ENCODE measurements at places on chromosomes 7 and 10.

DNA sequence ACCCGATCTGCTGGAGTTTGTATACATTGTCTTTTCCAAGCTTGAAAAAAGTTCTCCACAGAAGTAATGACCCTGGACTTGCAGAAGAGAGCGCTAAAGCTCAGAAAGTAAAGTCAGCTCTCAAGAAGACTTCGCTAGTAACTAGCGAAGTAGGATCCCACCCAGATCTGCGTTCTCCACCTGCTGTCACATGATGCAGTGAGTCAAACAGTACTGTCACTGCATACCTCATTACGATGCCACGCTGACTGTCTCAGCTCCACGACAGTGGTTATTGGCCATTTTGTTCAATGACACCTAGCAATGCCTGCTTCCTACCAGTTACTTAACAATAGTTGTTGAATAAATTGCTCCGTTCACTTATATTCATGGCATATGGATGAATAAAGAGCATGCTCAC lies 29.7 kb upstream of the SEC61G start:
- peak; percentile 78 for DNase-seq

GRCh38 chr7:12768948-12769347 lies 81.5 kb downstream of the ARL4A start:
- DNase-seq: no peak

DNA sequence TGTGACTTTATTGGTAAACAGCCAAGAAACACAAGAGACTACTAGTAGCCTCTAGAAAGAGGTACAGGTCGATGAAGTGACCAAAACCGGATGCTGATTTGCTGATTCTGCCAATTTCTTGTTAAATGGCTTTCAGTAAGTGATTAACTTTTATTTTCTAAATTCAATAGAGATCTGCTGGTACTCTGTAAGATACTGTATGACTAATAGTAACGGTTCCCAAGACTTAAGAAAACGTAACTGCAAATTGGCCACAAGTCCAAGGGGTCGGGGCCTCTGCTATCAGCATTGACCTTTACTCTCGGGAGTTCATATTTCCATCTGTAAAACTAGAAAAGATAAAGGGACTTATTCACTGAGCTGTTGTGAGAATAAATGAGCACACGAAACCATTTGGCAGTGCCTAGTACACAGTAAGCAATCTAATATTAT lies 1.4 kb downstream of the FAM3C start:
- no peak for DNase-seq

GRCh38 chr10:97067716-97068391 lies 117.9 kb downstream of the SLIT1 start:
- no peak for DNase-seq

DNA sequence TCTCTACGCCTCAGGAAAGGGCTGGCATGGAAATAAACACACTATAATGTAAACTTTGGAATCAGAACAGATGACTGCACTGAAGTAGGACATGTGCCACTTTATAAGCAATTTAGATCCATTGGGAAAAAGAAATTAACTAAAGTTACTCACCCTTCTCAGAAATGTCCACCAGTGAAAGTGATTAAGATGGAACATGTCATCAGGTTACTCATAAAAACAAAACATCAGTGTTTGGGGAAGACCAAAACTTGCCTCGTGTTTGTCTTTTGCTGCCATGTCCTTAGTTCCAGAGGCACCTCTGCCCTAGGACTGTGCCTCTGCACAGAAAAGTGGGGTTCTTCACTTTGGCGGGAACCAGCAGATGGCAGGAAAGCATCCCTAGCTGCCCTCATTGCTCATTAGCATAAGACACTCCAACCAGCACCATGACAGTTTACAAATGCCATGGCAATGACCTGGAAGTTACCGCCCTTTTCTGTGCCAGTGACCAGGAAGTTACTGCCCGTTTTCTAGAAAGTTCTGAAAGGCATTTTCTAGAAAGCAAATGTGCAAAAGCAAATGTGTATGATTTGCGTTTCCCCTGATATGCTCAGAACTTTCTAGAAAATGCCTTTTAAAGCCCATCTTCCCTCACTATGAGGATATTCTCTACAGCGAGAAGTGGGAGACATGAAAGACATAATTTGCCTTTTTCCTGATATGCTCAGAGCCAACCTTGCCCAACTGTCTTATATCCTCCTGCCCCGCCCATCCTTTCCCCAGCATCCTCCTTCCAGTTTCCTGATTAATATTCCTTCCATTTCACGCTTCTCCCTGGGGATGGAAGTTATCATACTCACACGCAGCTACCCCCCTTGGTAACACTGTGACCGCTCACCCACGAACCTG lies 258.2 kb downstream of the USP6NL start:
- no peak for DNase-seq

DNA sequence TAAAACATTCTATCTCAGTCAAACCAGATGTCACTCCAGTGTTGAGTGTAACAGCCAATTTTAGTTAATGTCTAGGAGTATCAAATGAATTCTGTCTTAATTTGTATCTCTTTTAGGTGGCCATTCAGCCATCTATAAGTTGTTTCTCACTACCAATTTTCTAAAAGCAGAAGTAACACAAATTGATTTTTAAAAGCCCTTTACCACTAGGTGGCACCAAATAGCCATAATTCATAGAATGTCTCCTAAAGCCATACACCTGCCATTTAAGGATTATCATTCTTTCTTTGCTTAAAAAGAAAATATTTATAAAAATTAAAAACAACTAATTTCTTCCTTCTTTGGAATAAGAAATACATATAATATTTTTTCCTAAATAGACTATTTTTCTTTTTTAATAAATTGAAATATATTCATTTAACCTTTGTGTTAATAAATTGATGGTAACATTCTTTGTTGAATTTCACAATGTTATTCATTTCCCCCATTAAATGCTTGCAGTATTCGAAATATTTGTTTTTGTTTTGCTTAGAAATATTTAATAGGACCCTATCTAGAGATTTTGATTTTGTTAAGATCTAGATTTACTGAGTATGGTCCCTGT lies 107.8 kb upstream of the PPP1R3A start:
- peak; percentile 22 for DNase-seq

DNA sequence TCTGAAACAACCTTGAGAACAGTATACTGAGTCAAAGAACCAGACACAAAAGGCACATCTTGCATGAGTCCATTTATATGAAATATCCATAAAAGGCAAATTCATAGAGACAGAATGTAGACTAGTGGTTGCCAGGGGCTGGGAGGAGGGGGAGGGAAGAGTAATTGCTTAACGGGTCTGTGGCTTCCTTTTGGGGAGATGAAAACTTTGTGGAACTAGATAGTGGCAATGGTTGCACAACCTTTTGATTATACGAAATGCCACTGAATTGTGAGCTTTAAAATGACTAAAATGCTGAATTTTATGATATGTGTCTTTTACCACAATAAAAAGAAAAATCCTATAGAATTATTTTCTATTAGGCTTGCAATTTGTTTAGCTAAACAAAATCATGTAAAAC lies 16.8 kb downstream of the ADRB1 start:
- DNase-seq: no peak

- no peak for DNase-seq
These were observed 48.5 kb upstream of the PHYHIPL start for GRCh38 chr10:59127991-59128390.

DNA sequence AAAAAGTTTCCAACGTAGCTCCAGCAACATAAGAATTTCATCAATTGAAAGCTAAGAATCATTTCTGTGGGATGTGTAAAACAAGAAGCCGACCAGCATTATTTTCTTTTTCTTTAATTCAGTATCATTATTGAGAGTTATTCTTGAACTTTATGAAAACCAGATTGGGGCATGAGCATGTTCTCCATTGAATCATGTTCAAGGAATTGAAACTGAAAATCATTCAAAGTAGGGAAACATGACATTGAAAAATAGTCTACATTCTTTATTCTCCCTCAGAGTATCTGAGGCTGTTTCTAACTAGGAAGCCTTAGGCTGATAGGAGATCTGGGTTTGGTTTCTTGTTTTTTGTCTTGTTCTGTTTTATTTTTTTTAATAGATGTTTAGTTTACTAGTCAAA lies 253.7 kb downstream of the DYNC1I1 start:
- no peak for DNase-seq

- no peak for DNase-seq
These were observed 41.1 kb downstream of the GARS1 start for GRCh38 chr7:30635798-30636197.

- DNase-seq: no peak
These were observed 370.3 kb downstream of the CDC14C start for GRCh38 chr7:49294611-49295010.

DNA sequence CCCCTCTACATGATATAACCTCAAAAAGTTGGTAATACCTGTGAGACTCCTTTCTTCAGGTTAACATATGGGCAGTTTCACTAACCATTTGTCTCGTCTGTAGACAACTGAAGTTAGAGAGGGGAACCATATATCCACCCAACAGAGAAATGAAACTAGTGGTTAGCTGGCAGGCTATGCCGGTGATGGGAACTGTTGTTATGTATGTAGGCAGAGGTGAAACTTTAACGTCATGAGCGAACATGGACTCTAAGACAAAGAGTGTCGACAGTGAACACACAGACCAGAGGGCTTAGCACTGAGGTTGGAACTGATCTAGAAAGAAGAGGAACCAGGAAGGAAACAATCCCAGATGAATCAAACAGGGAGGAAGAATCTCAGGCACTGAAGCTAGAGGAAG lies 112.4 kb downstream of the ELMO1 start:
- no peak for DNase-seq

DNA sequence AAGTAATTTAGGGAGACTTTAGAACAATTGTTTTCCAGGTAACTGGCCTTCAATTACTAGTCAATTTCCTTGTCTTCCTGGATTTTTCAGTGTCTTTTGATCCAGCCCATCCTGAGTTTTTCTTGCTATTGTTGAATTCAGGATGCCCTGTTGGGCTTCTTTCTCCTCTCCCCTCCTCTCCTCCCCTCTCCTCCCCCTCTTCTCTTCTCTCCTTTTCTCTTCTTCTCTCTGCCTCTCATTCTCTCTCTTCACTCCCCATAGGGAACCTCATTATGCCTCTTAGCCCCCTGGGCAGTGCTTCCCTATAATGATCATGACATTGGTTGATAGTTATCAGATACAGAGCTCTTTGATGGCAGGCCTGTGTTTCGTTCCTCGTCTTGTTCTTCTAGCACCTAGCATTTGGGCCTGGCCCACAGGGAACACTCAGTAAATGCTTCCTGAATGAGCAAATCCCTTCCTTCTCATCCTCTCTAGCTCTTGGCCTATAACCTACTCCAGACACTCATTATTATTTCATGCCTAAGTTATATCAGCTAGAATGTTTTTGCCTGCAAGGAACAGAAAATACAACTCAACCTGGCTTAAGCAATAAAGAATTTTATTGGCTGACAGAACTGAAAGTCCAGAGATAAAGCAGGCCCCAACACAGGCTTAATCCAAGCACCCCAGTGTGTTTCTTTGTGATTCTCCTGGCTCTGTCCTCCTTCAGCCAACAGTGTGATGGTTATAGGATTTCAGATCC lies 56.8 kb downstream of the CACNB2 start:
- no peak for DNase-seq

DNA sequence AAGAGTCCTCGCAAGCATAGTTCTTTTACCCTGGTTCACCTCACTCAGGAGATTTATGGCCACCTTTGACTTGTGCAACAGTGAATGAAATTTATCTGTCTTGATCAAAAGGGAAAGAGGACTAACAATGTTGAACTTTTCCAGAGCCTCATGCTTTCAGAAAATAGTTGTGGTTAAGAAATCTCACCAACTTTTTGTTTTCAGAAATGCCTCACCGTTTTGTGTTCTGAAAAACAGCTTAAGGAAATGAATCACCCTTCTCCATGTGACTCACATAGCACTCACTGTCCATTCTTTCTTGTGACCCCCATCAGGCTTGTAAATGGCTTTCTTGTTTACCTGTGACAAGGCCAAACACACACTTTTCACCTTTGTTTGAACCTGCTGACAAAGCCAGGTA lies 148.6 kb upstream of the FAM3C start:
- no peak for DNase-seq

GRCh38 chr7:81627536-81628287 lies 142.1 kb downstream of the HGF start:
- no peak for DNase-seq

DNA sequence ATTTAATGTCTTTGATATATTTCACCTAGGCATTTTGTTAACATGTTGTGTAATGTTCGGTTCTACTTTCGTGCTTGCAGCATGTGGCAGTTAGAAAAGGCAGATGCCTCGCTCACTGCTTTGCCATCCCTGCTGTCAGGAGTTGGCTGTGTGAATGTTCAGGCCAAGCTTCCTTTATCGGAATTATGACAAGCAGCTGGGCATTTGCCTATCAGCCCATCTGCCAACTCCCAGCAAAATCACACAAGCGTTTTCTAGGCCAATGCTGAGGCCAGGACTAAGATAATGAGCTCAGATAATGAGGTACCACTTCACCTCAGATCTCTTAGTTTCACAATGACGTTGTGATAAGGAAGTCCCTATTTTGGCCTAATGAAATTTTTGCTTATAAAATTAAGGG lies 212.7 kb upstream of the FAM3C start:
- DNase-seq: no peak

DNA sequence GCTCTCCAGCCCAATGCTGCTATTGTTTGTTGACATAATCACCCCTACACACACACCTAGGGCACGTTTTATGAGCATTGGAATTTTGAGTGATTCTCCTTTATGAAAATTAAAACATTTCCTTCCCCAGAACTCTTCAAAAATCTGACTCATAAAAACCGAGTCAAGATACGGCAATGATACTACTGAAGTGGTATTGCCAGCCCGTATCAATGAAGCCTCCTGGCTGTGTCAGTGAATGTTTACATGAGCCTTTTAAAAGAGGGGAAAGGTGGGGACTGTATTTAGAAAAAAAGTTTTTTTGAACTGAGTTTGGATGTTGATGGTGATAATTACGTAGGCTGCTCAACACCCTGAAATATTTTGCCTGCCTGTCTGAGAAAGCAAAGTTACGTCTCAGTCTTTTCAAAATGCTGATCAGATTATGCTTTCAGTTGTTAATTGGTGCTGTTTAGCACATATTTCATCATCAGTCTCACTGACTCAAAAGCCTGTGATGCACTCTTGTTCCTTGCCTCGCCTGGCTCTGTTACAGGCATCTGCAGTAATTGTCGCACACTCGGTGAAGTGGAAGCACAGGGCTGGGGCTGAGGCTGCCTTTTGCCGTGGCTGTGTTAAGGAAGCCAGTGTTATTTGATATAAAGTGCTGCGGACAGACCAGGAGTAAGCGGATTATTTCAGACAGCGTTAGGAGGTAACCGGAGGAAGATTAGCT lies 157.4 kb upstream of the TCF7L2 start:
- DNase-seq: peak; percentile 47

- no peak for DNase-seq
These were observed 23.8 kb downstream of the MAPK8 start for GRCh38 chr10:48330269-48330668.

DNA sequence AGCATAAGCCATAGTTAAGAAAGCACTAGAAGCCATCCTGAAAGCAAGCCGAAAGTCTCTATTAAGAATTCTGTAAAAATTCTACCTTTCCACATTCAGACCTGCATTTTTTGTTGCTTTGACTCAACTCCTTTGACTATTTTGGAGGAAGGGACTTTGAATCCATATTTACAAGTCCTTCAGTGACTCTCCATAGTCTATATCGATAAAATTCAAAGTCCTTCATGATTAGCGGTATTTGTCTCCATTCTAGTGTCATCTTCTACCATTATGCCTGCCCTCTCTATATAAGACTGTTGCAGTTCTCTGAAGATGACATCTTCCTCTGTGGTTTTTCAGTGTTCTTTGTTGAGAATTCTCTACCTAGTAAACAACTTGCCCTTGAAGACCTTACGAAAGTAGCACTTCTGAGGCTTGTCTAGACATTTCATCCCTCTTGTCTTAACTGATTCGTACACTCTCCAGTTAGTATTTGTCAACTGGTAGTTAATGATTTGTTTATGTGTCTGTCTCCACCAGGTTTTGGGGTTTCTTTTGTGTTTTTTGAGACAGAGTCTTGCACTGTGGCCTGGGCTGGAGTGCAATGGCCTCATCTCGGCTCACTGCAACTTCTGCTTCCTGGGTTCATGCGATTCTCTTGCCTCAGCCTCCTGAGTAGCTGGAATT lies 1.7 kb downstream of the CCSER2 start:
- no peak for DNase-seq

Measured in BE2C (cell line).